ENCODE measurements at places on chromosomes 4 and X.

DNA sequence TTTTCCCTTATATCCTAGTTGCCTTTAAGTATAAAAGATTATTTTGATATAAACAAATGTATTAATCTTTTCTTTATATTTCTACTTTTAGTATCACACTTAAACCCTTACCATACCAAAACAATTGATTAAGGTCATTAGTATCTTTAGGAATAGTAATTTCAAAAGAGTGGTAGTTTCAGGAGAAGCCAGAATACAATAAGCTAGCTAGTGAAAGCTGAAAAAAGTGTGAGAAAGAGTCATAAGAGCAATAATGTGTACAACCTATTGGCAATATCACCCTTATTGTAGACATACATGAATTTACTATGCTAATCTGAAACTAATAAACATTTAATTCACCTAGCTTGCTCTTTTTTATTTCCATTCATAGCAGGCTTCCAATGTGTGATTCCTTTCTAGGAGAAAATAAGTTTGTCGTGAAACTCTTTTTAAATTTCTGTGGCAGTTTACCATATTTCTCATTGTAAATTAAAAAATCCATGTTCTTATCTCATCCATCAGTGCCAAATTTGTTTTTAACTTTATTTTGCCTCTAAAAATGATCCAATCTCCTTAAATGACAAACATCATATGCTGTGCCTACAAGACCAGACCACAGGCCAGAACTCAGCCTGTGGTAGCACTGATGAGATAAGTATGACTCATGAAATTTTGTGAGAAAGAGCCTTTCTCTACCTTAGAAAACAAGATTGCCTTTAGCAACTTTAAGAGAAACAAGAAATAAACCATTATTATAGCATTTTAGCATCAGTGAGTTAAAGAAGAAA, 8.1 kb downstream of the NEK1 start:
- DNase-seq, result peak; percentile 77

DNA sequence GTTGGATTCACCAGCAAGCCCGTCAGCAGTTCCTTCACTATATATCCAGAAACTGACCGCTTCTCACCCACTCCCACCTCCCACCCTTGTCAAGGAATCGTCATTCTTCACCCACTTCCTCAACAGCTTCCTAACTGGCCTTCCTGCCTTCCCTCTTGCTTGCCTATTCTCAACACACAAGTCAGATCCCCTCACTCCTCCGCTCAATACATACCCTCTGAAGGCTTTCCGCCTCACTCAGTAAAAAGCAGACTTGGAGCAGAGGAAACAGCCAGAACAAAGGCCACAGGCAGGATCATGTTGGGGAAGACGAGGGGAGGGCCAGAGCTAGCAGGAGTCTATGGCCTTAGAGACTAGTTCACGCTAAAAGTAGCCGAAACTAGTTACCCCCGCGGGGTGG, 23.7 kb downstream of the RWDD4 start:
- no peak for DNase-seq

- no peak for DNase-seq
Measured at GRCh38 chr4:184464759-184465454, 9.4 kb downstream of the IRF2 start.

- no peak for DNase-seq
Measured at GRCh38 chrX:127702527-127702926, 349.7 kb downstream of the ACTRT1 start.

- DNase-seq, result no peak
Measured at GRCh38 chr4:19193274-19193981, 1058.3 kb upstream of the SLIT2 start.

- peak; percentile 37 for DNase-seq
Measured at GRCh38 chrX:17597836-17598439, 139.4 kb upstream of the SCML1 start.

DNA sequence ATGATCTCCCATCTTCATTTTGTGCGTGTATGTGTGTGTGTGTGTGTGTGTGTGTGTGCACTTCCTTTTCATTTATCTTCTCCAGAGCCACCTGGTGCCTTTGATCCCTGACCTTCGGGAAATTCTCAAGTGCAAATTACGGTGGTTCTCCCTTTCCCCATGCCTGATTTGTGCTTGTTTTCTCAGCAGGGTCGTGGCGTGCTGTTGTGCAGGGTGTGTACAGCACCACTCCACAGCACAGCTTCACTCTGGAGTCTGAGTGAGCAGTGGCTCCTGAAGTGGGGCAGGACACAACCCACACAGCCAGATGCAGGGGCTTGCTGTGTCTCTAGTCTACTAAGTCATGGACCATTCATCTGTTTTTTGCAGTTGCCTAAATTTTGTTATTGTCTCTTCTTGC, 114.2 kb upstream of the TBC1D9 start:
- DNase-seq, result no peak

DNA sequence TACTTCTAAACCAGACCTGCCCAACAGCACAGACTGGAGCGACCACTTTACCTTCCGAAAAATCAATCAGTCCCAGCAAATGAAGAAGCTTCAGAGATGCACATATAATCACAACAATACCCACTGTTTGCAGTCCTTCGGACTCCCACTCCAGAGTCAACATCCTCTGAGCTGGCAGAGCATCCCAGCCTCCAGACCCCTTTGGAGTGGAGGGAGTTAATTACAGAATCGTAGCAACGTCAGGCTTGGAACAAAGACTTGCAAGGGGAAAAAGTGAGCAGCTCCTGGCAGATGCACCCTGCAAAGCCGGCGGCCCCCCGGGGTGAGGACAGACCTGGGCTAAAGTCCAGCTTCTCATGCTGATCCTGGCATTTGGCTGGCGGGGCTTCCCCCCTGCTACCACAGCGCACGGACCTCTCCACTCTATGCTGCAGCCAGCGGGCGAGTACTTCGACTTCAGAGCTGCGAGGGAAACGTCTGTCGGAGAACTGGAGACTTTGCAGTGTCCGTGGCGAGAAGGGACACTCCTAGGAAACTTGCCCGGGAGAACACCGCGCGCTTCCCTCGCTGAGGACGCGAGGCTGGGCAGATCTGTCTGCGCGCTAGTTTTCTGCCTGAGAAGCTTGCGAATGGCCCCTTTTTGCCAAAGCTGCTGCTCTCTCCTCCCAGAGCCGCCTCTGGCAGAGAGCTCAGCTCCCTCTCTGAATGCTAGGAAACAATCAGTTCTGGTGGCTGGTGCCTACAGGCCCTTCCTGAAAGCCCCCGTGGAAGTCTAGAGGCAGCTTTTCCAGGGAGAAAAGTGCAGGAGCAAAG, 283.7 kb downstream of the PACRGL start:
- DNase-seq, result no peak

GRCh38 chr4:130808492-130808891, 1712.5 kb downstream of the C4orf33 start:
- peak; percentile 4 for DNase-seq

GRCh38 chr4:38785901-38786402, 3.2 kb upstream of the TLR10 start:
- no peak for DNase-seq

- no peak for DNase-seq
Measured at GRCh38 chr4:127775843-127776242, 6.3 kb upstream of the HSPA4L start.

DNA sequence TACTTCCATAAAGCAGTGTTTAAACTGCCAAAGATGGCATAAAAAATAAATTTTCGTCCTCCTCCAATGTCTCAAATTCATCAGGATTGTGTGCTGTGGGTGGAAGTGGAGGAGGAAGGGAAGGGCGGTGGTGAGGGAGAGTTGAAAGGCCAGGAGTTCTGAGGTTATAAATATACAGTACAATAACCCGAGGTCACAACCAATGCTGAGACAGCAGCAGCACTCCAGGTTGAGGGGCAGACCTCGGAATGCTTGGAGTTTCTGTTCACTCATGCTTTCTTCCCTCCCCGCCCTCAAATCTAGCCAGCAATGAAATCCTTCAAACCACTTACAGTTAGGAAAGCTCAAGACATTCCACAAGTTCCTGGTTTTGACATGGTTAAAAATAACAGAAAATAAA, 134.0 kb upstream of the SMAD1 start:
- peak; percentile 47 for DNase-seq

DNA sequence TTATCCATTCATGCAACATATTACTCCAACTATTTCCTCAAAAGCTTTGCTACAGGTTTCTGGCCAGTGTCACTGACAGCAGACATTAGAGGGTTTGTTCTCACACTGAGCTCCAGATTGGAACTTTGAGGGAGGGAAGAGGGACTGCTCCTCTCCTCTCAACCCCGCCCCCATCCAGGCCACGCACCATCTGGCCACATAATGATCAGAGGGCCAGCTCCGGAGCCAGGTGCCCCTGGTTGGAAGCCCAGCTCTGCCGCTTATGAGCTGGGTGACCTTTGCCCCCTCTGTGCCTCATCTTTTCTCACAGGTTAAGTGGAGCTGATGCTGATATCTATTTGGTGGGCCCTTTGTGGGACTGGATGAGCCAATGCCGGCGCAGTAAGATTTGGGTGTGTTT, 55.8 kb downstream of the C4orf50 start:
- DNase-seq, result no peak

- no peak for DNase-seq
Measured at GRCh38 chr4:178917756-178918155, 1475.5 kb upstream of the AGA start.

GRCh38 chrX:52270453-52271116, 85.9 kb downstream of the MAGED4 start:
- no peak for DNase-seq
